ENCODE measurements at places on chromosomes 6 and 20. TPM values are rescaled to one million over a fixed set of nuclear protein-coding genes. Genes with fewer than 3 reads are reported as not detected.

ADIG gene
- total RNA-seq = not detected

LRRC1 gene
- 13.8 TPM for total RNA-seq

EFCAB8 gene
- 1.1 TPM for total RNA-seq

KIF6 gene
- not detected for total RNA-seq

PDYN gene
- total RNA-seq = not detected
